ENCODE measurements at places on chromosomes 5 and 9.

- no peak for DNase-seq
Observed at GRCh38 chr5:38228914-38229313, 29.4 kb upstream of the EGFLAM start.

DNA sequence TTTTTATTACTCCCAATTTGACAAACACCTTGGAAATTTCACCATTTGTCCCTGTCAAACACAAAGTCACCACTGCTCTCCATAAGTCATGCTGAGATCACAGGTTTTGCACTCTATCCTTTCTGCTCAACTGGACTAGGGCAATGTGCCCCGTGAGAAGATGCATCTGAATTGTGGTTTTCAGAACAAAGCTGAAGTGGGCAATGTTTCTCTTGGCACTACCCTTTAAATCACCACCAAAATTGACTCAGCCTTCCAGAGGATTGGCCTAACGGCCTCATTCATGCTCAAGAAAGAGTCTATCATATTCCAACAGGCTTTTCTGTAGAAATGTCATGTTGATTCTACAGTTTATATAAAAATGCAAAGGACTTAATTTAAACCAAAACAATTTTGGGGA is 81.0 kb upstream of the TRIO start:
- DNase-seq: no peak

- no peak for DNase-seq
Observed at GRCh38 chr5:89300426-89300970, 417.5 kb upstream of the MEF2C start.

- DNase-seq: no peak
Observed at GRCh38 chr5:73213566-73213998, 40.6 kb downstream of the TMEM174 start.

- DNase-seq: no peak
Observed at GRCh38 chr5:31214229-31214628, 20.7 kb downstream of the CDH6 start.

GRCh38 chr5:94674490-94675382 is 56.3 kb downstream of the SLF1 start:
- DNase-seq: peak; percentile 17

DNA sequence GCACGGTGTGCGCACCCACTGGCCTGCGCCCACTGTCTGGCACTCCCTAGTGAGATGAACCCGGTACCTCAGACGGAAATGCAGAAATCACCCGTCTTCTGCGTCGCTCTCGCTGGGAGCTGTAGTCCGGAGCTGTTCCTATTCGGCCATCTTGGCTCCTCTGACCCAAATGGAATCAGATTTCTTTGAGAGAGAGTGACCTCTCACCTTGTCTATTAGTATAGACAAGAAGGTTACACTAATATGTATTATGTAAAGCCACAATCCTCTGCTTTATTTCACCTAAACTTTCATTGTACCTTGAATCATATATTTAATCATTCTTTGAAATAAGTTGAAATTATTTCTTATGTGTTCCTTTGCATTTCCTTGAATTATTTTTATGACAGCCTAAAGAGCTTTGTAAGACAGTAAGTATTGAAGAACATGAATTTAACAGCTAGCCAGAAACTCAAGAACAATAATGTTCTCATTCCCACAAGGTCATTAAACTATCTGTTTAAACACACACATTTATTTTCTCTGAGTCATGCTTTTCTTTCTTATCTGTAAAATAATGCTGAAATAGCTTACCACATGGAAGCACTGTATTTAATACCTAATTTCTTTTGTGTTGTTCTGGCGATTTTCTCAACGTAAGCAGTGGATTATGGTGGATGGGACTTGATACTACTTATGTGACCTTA is 91.8 kb upstream of the DMRTA1 start:
- DNase-seq: no peak

Measured in putamen (tissue), 1 donor.